PC-9 (cell line): ENCODE measurements at places on chromosomes 16 and 17.

DNA sequence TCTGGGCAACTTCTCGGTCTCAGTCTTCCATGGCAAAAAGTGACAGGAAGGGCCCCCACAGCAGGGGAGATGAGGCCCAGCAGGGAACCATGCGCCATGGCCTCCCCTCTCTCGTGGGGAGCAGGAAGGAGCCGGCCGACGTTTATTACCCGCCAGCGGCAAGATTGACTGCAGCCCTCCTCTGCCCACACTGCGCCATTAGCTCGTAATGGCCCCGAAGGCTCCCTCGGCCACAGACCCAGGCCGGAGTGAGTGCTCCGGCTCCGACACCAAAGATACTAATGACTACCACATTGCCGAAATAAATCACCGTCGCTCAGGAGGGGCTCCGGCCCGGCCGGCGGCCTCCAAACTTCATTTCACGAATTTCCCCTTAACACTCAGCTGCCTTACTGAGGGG lies 226.9 kb downstream of the C16orf78 start:
- no peak for DNase-seq

DNA sequence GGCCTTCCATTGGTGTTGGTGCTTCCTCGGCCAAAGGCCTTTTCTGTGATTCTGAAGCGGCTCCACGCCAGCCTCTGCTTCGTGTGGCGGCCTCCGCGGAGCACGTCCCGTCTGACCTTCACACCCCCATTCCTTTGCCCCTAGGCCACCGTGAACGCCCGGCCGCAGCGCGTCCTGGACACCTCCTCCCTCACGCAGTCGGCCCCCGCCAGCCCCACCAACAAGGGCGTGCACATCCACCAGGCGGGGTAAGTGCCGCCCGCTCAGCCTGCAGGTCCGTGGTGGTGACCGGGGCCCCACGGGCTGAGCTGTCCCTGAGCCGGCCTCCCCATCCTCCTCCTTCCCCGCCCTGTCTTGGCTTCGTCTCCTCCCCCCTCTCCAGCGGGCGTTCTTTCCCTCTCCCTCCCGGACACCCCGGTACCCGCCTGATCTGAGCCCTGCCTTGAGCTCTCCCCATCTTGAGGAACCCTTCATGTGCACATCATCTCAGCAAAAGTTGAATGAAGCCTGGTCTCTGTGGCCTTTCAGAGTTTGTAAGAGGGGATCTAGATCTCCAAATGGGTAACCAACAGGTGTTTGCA lies 69.0 kb upstream of the CHMP6 start:
- DNase-seq: no peak

DNA sequence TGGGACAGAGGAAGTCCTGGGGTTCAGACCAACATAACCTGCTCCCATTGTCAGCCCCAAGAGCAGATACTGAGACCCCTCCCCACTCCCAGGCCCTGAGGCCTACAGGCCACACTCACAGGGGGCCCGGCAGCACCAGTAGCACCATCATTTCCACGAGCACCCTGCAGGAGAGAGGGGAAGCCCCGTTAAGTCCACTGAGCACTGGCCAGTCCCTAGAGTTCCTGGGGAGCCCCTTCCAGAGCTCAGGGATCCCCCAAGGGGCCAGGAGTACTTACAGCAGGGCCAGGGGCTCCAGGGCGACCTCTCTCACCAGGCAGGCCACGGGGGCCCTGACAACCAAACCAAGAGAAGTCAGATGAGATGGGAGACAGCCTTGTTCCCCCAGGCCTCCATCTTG lies 5.4 kb downstream of the COL1A1 start:
- no peak for DNase-seq

- no peak for DNase-seq
Observed at GRCh38 chr16:17222871-17223401, 247.8 kb downstream of the XYLT1 start.

GRCh38 chr16:78415013-78415412 lies 315.6 kb downstream of the WWOX start:
- DNase-seq: no peak

- DNase-seq: no peak
Observed at GRCh38 chr16:47571049-47571448, 109.9 kb downstream of the PHKB start.

DNA sequence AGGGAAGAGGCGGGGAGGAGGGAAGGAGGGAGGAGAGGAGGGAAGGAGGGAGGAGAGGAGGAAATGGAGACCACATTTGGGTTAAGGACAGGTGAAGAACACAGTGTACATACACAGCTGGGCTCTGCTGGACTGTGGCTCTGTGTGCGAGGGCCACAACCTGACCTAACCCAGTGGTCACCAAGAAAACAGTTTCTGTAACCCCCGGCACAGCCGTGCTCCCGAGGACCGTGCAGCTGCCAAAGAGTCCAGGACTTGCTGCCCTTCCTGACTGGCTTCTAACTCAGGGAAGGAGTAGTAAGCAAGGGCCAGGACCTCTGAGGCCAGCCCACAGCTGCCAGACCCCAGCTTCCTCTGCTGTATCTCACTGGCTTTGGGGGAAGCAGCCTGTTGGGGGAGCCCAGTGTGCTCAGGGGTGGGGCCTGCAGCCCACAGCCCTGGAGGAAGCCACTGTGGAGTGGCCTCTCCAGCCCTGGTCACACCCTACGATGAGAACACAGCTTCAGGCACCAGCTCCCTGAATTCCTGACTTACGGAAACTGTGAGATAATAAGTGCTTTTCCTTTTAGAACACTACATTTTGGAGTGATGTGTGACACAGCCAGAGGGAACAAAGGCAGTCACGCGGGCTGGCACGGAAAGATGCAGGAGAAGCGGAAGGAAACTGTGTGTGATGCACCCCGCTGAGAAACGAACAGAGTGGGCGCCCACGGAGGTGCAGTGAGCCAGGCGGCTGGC lies 32.3 kb downstream of the SLC7A5 start:
- DNase-seq: no peak

DNA sequence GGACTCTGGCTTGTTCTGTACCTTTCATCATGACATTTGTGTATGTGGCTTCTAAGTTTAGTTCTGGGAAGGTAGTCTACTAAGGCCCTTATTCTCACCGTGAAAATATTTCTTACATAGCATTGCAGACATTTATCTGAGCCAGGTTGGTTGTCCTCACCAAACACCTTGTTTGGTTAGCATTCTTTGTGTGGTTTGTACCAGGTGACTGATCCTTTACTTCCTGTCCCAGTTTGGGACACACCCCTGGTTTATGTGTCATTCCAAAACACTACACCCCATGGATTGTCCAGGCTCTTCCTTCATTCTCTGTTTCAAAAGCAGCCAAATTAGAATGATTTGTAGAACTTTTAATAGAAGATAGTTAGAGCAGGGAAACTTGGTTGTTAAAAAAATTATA lies 23.2 kb upstream of the DUSP14 start:
- DNase-seq: peak; percentile 91
